ENCODE measurements at places on chromosomes 3 and 15. TPM values are rescaled to one million over a fixed set of nuclear protein-coding genes. Genes with fewer than 3 reads are reported as not detected.

DNA sequence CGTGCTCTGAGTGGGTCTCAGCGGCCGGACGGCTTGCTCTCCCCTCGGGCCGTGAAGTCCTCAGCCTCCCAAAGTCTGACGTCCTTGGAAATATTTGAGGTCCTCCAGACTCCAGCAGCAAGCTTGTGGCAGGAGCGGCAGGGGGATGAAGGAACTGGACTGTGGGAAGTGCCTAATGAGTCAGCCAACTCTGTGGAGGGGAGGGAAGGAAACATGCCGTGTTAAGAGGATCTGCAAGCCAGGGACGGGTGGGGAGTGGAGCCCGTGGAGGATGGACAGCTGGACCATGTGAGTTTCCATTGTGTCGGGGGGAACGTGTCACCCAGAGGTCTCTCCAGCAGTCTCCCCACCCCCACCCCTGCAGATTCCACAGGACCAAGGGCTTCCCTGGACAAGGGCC lies 39.4 kb upstream of the IDH2 start:
- DNase-seq, result no peak

DNA sequence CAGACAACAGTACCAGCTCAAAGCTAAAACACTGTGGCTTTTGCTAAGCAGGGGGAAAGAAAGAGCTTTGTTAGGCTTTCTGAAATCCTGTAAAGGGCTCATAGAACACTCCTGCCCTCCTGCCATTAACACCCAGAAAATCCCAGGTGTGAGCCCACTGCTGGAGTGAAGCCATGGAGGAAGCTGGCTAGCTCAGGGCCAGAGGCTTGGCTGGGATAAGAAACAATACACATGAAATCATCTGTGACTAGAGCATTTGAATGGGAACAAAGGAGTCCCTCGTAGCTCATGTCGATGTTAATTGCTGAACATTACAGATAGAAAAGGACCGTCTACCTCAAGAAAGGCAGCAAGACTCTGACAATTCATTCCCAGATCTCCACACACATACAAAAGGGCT lies 23.5 kb downstream of the RUVBL1 start:
- DNase-seq, result no peak

DNA sequence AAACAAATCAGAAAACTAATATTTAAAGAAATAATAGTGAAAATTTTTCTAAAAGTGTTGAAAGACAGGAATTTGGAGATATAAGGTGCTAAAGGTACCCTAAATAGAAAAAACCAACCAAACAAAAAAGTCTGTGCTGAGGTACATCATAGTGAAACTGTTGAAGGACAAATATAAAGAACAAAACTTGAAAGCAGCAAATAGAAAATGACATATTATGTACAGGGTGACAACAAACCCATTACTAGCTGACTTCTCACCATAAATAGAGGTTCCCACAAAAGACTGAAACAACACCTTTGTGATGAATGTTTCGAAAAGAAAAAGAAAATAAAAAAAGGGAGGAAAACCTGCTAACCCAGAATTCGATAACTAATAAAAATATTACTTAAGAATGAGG lies 502.5 kb upstream of the NECTIN3 start:
- no peak for DNase-seq

DNA sequence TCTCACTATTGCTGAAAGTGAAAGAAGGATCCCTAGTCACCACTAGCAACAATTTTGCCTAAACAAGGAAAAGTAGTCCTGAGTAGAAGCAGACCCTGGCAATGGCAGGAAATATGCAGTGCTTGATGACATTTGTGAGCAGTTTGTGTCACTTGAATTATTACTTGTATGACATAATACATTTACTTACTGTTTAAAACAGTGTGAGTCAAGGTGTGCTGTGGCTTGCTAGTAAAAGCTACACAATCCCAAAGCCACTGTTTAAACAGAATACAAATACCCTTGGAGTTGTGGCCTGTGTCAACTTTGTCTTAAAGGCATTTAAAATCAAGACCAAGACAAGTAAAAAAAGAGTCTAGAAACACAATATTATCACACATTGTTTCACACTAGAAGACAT lies 775.4 kb downstream of the ROBO1 start:
- DNase-seq, result no peak

DNA sequence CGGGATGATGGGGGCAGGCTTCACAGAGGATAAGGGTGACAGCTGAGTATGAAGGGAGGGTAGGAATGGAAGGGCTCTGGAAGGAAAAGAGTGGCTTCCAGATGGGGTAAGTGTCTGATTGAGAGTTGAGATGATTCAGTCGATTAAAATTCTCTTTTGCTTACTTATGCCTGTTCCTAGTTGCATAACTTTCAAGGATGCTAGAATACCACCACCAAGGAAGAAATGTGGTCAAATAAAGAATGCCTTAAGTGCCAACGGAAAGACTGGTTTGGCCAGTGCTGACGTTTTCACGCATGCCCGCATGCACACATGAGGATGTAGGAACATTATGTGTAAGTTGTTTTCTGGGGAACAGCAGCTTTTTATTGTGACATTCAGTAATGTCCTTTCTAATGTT lies 263.4 kb upstream of the WNT5A start:
- no peak for DNase-seq

ARNT2 gene
- 1.9 TPM for polyA plus RNA-seq

SLC22A13 gene
- not detected for polyA plus RNA-seq

DUOX1 gene
- 0.33 TPM for polyA plus RNA-seq

Data from small intestine (tissue), 16 donors.